Activated B cell treated with CpG ODN at 0.5 μM for 24 hours (primary cell): ENCODE measurements at places on chromosomes 5 and 9. TPM values are rescaled to one million over a fixed set of nuclear protein-coding genes. Genes with fewer than 3 reads are reported as not detected.

GRCh38 chr5:145588113-145588512, 247.0 kb downstream of the PRELID2 start:
- H3K27me3 ChIP-seq, result no peaks in the 10 kb centered on the region
- H3K4me3 ChIP-seq, result no peak overlapping the region
- H3K27ac ChIP-seq, result no peak overlapping the region
- H3K36me3 ChIP-seq, result no peaks in the 10 kb centered on the region
- H3K4me1 ChIP-seq, result no peaks in the 10 kb centered on the region

GRCh38 chr5:171120986-171121622, 187.9 kb upstream of the TLX3 start:
- H3K27ac ChIP-seq, result no peak overlapping the region
- no peak for DNase-seq
- H3K4me1 ChIP-seq, result no peaks in the 10 kb centered on the region
- H3K4me3 ChIP-seq, result no peak overlapping the region
- H3K27me3 ChIP-seq, result peaks cover 1% of the 10 kb centered on the region

RHOBTB3 gene
- 3.3 and 5.0 TPM in 2 replicates for total RNA-seq

DNA sequence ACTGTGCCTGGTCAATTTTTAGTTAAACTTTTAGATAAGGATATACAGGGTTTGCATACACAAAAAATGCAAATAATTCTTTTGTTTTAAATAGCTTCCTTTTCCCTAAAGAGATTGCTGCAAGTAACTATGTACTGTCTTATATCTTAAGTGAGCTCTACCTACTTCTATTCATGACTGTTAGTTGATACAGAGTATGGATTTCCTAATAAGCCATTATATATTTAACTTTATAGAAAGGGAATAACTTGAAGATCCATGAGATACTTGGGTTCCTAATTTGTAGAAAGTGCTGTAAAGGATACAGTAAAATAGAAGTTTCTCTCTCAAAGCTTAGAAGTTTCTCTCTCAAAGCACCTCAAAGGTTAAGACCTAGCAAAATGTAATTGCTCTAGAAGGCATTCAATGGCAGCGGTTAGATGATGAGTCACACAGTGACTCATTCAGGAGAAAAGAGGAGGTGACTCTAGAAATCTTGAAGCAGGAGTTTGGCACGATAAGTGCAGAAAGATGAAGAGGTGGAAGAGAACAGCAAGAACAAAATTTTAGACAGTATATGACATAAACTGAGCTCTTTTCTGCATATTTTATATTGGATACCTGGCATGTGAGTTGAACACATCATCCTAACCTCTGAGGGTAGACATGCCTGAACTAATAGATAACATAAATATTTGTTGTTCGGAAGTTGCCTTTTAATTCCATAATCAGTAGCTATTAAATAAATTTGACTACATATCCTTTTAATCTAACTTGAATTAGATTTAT, 5.5 kb upstream of the DNAJC21 start:
- peaks cover 12% of the 10 kb centered on the region for H3K4me1 ChIP-seq
- H3K36me3 ChIP-seq, result peaks cover 59% of the 10 kb centered on the region
- DNase-seq, result no peak
- no peak overlapping the region for H3K4me3 ChIP-seq
- H3K27me3 ChIP-seq, result no peaks in the 10 kb centered on the region

DNA sequence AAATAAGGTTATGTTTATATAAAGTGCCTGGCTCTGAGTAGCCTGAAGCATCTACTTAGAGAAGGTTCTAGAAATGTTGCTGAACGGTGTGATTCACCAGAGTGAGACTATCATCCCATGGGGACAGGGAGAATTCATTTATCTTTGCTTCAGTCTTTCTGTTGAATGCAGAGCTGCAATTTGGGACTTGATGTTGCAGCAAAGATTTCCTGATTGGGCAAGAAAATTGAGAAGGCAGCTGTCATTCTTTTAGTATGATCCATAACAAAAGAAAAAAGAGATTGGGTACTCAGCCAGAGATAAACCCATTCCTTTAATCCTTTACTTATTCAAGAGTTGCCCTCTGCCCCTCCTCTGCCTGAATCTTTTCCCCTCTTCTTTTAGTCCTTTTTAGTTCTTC, 456.3 kb upstream of the WWC1 start:
- H3K36me3 ChIP-seq, result no peaks in the 10 kb centered on the region
- H3K4me3 ChIP-seq, result no peak overlapping the region
- H3K27me3 ChIP-seq, result no peaks in the 10 kb centered on the region
- H3K4me1 ChIP-seq, result no peaks in the 10 kb centered on the region
- no peak for DNase-seq

GRCh38 chr5:67793418-67793817, 422.1 kb upstream of the PIK3R1 start:
- no peak for DNase-seq
- no peak overlapping the region for H3K27ac ChIP-seq
- H3K4me3 ChIP-seq, result no peak overlapping the region
- peaks cover 2% of the 10 kb centered on the region for H3K27me3 ChIP-seq
- H3K36me3 ChIP-seq, result no peaks in the 10 kb centered on the region
- H3K4me1 ChIP-seq, result no peaks in the 10 kb centered on the region

GRCh38 chr9:75358846-75359245, 270.5 kb downstream of the OSTF1 start:
- no peak for DNase-seq
- no peaks in the 10 kb centered on the region for H3K4me1 ChIP-seq
- no peaks in the 10 kb centered on the region for H3K36me3 ChIP-seq
- H3K27me3 ChIP-seq, result no peaks in the 10 kb centered on the region

- no peak overlapping the region for H3K27ac ChIP-seq
- no peak for DNase-seq
- no peaks in the 10 kb centered on the region for H3K36me3 ChIP-seq
- H3K4me1 ChIP-seq, result no peaks in the 10 kb centered on the region
- H3K4me3 ChIP-seq, result no peak overlapping the region
- no peaks in the 10 kb centered on the region for H3K27me3 ChIP-seq
These were observed 1717.1 kb downstream of the EFNA5 start for GRCh38 chr5:105953616-105954015.

DNA sequence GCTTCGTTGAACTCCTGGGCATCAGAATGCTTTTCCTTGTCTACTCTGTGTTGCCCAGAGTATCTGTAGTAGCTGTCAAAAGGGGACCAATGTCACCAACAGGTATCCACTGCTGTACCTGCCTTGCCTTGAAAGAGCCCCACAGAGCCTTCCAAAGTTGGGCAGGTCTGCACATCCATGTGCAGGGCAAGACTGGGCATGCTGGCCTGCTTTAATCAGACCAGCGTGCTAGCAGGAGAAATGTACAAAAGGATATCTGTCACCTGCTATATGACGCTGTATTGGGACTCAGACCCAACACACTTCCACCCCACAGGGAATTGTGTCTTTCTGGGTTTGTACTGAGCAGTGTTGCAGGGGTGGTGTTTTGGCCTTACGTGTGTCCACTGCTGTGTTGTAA, 11.9 kb downstream of the DELE1 start:
- no peak overlapping the region for H3K4me3 ChIP-seq
- peaks cover 84% of the 10 kb centered on the region for H3K36me3 ChIP-seq
- H3K4me1 ChIP-seq, result no peaks in the 10 kb centered on the region
- DNase-seq, result no peak
